ENCODE measurements at places on chromosomes 6 and 20.
A peak's percentile ranks its signal among the peaks of the same experiment; 100 is the strongest.

- DNase-seq, result no peak
Observed at GRCh38 chr6:29355603-29356002, 13.1 kb downstream of the OR5V1 start.

DNA sequence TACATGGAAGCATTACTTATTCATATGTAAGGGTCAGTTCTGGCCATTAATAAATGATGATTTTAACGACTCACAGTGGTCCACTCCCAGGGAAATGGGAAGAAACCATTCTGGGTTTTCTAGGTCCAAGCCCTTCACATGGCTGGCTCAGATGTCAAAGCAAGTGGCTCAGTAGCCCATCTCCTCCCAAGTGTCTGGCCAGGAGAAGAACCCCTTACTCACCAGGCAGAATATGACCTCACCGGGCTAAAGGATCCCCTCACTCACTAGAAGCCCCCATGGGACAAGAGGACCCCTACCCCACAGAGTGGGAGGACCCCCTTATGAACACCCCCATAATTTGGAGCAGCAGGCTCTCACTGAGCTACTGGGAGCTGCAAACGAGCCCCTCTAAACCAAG is 34.0 kb downstream of the PREX1 start:
- DNase-seq, result no peak

DNA sequence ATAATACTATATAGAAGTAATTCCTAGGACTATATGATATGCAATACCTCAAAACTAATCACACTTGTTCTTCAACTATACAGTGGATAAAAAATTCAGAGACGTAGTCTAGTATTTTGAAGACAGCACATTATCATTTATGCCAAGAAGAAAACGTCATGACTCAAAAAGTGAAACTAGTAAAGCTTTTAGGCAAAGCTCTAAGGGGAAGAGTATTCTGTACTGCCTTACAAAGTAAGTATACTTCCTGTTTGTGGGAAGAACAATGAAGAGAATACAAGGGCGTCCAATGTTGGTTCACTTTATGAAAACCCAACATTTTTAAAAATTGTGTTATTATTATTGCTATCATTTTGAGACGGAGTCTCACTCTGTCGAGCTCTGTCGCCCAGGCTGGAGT is 27.9 kb downstream of the LOC128125822 start:
- no peak for DNase-seq

DNA sequence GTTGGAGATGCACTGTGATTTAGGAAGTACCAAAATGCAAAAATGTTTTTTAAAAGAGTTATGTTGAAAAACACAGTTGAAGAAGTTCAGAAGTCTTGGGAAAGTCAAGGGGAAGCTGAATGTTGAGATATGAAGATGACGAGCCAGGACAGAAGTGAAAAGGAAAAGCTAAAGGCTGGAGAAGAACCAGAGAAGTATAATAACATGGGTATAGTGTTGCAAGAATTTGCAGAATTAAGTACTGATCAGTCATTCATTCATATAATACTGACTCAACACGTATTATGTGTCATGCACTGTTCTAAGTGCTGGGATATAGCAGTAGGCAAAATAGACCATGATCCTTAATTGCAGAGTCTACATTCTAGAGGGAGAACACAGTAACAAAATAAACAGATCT is 432.8 kb downstream of the CDC5L start:
- peak; percentile 37 for DNase-seq

- no peak for DNase-seq
Observed at GRCh38 chr20:47125508-47125757, 230.8 kb downstream of the EYA2 start.

- DNase-seq, result no peak
Observed at GRCh38 chr6:164274493-164274892, 860.0 kb downstream of the QKI start.

DNA sequence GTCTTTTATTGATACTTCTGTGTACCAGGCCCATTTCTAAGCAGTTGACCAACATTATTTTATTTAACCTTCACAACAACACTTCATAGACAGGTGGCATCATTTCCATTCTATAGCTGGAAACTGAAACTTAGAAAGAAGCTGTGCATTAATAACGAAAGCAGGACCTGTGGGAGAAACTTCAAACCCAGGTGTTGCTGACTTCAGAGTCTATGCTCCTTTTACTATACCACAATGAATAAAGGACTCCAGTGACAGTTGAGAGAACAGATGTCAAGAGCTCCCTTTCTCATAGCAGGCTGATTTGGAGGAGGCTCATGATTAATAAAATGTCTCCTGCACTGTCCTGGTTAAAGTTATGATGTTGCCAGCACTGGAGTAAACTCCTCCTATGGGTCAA is 56.6 kb upstream of the POU3F2 start:
- DNase-seq, result no peak

DNA sequence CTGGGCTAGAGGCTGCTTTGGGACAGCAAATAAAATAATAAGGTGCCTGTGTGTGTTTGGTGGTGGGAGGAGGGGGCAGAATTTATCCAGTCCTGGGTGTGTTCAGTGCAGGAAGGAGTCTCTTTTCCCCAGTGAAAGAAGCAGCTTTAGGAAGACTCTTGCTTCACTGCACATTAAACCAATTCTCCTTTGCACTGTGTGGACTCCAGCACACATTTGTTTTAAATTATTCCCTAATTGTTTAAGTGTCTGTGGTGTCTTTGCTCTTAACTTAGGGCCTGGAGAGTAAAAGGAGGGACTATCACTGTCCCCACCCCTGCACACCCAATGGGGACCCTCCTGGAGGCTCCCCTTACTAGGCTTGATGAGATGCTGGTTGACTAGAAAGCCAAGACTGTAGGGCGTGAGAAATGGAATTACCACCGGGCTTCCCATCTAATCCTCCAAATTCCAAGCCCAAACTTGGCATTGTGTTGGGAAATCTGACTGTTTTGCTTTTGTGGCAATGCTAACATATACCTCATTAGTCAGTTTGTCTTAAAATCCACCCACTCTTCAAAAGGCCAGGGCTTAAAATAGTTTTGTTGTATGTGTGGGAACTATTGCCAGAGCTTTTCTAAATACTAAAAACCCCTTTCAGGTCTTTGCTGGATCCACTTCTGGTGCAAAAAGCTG is 13.5 kb upstream of the DAAM2 start:
- DNase-seq, result peak; percentile 67

GRCh38 chr20:36344517-36345132 is 38.5 kb downstream of the DLGAP4 start:
- peak; percentile 62 for DNase-seq

DNA sequence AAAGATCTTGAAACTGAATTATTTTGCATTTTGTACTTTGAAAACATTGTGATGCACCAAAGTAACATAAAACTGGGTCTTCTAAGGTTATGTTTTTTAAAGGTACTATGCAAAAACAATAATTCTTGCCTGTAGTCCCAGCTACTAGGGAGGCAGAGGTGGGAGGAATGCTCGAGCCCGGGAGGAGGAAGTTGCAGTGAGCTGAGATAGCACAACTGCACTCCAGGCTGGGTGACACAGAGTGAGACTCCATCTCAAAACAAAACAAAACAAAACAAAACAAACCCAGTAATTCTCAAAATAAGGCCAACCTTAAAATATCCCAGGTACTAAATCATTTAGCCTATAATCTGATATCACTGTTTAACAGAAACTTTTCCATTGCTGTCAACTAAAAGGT is 269.6 kb downstream of the KHDC1L start:
- no peak for DNase-seq

DNA sequence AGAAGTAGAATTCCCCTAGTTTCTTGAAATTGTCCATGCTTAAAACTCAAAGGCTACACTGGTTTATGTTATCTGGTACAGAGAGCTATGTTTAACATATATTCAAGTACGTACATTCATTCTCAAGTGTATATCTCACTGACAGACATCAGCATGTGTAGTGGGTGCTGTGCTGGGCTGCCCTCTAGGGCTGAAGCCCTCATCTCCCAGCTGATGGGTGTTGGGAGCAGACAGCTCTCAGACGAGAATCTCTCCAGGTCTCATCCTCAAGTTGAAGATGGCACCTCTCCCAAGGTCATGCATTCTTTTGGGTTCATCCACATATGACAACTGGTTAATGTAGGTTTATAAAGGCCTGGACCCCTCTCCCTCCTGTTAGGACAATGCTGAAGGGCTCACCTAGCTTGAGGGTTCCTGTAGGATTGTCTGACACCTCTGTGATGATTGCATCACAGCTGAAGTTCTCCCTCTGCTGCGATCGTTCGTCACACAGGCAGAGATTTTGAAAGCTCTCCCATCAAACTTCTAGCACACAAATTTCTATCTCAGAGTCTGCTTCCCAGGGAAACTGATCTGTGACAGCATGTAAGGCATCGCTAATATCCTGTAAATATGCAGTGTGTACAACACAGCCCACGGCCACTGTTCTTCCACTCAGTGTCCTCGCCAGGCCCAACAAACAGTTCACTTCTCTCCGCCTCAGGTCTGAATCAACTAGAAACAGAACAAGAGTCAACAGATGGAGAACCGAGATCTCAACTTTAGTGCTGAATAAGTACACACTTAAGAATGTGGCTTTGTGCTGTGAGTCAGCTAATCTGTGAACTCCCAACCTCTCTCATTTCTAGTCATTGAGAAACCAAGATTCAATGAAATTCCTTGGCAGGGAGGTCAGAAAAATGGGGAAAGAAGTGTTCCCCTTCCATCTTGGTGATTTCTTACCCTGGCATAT is 43.2 kb downstream of the PREP start:
- DNase-seq, result peak; percentile 94

- DNase-seq, result no peak
Observed at GRCh38 chr6:158053377-158054313, 72.0 kb downstream of the SYNJ2 start.

GRCh38 chr6:129719692-129720091 is 9.7 kb upstream of the ARHGAP18 start:
- peak; percentile 24 for DNase-seq

DNA sequence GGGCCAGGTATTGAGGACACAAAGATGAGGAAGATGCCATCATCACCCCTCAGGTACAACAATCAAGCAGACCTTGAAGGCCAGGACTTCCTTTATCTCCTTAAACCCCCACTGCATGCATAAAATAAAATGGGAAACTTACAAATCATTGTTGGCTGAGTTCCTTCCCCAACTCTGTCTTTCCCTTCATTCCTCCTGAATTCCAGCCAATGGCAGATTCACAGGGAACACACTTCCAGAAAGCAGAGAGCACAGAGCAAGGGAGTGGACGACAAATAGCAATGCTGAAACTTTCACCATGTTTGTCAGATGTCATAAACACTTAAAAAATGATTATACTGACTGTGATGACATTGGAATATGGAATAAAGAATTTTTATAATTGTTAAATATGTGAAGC is 37.3 kb upstream of the NXT1 start:
- DNase-seq, result no peak

GRCh38 chr6:2510316-2510715 is 240.4 kb downstream of the MYLK4 start:
- DNase-seq, result no peak

- peak; percentile 95 for DNase-seq
Observed at GRCh38 chr6:74073429-74073828, 377.4 kb downstream of the CD109 start.

DNA sequence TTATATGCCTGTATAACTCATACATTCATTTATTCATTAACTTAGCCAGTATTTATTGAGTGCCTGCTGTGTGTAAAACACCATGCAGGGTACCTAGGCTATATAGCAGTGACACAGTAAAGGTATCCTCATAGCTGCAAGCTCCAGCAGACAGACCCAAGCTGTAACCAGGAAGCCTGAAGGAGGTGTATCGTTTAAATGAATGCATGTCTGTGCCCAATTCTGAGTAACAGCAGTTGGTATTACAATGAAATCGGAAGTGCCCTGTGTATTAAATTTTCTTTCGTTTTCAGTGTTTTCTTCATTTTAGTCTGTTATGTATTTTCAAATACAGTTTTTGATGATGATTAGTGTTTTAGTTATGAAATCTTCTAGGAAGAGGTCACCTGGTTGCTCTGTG is 485.8 kb upstream of the SOX4 start:
- no peak for DNase-seq

DNA sequence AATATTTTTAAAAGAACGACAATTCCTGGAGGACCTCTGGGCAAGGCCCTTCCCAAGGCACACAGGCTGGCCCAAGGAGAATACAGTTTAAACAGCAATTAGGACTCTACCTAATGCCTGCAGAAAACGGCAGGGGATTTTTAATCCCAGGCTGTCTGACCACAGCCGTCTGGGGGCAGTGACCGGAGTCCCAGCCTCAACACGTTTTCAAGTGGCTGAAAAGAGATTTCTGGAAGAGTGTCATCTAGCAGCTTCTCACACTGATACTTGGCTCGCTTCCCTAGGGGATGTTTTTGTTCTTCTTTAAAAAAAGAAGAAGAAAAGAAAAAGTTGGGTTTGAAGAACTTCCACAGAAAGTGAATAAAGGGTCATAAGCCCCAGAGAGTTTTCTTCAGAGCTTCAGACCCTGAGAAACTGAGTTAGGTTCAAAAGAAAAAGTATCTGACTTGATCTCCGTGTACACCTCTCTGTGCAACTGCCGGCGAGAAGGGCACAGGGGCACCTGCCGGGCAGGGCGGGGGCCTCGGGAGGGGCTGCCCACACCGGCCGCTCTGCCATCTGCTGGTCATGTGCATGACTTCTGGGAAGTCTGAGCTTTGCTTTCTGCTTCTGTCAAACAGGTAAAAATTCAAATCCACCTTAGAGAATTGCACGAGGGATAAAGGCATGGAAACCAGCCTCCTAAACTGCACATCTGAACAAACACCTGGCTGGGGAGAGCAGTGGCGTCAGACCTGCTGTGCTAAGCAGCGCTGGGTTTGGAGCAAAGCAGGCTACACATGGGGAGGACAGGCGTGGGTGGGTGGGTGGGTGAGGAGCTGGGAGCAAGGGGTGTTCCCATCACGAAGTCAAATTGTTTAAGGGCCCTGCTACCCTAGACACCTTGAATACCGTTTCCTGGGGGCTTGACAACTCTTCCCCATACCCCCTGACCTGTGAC is 33.0 kb downstream of the RRBP1 start:
- no peak for DNase-seq

- peak; percentile 6 for DNase-seq
Observed at GRCh38 chr6:163825033-163825432, 410.5 kb downstream of the QKI start.

DNA sequence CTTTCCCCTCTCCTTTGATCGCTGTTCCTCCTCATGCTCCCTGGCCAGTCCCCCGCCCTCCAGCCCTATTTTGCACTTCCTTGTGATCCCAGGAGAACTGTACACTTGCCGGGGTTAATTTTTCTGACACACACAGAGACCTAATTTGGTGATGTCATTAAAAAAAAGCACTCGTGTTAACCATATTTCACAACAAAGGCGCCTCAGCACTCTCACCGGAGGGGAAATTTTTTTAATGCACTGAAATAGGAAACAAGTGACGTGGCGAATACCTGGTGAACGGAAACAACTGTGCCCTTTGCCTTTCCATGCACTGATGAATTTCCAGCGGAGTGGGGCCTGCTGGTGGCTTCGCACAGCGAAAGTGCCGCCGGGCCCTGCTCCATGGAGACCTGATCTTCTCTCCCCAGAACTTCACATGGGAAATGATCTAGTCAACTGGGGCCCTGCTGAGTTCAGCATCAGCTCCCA is 53.9 kb upstream of the TAGAP start:
- DNase-seq, result no peak

- no peak for DNase-seq
Observed at GRCh38 chr20:16441546-16442164, 131.6 kb downstream of the KIF16B start.
